Stimulated activated CD4-positive, alpha-beta T cell treated with anti-CD3 and anti-CD28 coated beads, TNF-alpha, amount 100 ng/mL, for 24 hours (primary cell): ENCODE measurements at places on chromosomes 12 and 14.

GRCh38 chr14:29654901-29655550 is 272.6 kb downstream of the PRKD1 start:
- DNase-seq = no peak

DNA sequence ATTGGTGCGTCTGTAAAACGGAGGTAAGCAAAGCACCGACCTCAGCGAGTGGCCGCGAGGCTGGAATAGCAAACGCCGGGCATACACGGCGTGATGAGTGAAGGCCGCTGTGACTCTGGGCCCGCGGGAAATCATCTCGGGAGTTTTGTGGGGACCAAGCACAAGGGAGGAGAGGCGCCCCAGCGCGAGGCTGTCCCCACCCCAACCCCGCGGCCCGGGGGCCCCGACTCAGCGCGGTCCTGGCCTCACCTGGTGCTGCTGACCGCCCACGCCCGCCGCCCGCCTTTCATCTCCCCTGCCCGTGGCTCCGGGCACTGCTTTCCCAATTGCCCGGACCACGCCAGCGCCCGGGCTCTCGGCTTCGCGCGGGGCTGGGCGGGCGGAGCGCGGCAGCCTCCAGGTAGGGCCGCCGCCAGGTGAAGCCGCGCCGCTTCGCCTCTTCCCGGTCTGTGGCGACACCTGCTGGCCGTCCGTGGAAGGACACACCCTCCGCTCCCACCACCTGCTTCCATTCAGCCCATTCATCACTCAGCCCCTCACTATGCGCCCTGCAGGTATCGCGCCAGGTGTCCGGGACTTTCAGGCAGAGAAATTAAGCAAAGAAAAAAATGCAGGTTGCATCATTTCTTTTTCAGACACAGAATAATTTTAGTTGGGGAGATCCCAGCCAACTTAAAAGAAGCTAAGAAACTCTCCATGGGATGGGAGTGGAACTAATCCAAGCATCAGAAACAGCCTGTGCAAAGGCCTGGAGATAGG is 360.4 kb downstream of the MED13L start:
- peak; percentile 48 for DNase-seq

GRCh38 chr12:49920241-49920914 is 16.7 kb upstream of the FAIM2 start:
- DNase-seq = no peak

- DNase-seq = no peak
Measured at GRCh38 chr14:106107703-106108102, 581.3 kb downstream of the TMEM121 start.

DNA sequence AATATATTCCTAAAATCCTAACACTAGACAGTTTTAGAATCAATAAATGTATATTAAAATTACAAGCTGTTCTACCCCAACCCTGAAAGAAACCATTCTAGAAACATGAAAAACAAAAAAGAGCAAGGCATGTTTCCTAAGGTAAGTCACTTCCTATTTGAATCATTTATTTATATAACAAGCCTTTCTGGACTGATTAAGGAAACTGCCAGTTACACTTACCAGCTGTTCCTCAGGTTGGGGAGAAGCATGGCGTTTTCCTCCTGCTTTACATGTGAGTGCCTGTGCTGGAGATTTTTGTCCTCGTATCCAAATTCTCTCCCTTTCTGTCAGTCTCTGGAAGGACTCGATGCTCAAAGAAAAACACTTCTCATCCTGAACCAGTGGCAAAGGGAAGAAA is 183.3 kb downstream of the EFCAB11 start:
- no peak for DNase-seq

DNA sequence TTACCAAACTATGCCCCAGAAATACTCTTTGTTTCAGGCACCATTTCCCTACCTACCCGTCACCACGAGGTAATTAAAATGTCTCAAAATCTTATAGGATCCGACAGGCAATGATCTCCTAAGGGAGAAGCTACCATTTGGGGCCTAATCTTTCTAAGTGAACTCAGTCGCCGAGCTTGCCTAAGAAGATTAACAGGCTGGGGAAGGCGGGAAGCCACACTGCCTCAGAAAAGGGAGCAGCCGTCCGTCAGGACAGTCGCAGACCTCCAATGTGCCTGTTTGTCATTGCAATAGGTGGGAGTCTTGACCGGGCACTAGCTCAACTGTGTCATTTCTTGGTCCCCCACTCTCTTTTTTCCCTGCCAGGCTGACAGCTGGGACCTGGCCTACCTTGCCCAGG is 4.6 kb downstream of the TTC7B start:
- DNase-seq = no peak

- no peak for DNase-seq
Measured at GRCh38 chr12:55877824-55878223, 35.1 kb upstream of the MMP19 start.

DNA sequence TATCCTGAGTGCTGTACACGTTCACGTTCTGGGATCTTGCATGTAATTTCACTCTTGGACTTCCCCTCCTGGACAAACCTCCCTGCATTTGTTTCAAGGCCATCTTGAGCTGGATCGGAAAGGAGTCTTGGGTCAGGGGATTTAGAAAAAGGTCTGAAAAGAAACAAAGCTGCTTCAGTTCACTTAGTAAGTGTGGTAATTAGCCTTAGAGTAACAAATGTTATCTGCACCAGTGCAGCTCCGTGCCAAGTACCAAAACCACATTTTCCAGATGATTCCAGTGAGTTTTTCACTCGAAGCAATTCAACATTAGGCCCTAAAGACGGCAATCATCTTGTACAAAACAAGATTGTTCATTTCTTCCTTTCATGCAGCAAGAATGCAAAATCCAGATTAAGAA is 39.4 kb upstream of the ATXN2 start:
- DNase-seq = no peak

GRCh38 chr12:118617611-118618450 is 241.5 kb downstream of the SUDS3 start:
- no peak for DNase-seq

DNA sequence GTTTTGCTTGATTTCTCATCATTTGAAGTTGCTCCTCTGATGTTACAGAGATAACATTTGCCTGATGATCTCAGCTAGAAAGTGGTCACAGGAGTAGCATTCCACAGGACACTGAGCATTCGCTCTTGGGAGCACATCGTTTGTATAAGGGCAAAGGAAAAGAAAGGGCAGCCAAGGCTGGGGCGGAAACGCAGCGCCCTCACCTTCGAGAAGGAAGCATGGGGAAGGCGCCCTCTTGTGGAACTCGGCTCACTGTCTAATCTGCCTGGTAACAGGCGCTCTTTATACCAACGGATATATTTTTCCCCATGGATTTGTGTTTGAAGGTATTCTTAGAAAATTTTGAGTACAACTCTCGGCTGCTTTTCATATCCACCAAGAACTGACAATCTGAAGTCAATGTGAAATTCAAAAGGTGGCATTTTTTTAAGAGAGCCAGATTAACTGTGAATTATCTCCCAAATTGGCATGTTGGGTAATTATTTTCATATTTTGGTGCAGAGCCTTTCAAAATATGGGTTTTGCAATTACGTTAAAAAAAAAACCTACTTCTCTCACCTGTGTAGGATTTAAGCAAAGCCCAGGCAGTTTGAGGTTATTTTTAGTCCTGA is 172.7 kb downstream of the CAND1 start:
- DNase-seq = peak; percentile 37

DNA sequence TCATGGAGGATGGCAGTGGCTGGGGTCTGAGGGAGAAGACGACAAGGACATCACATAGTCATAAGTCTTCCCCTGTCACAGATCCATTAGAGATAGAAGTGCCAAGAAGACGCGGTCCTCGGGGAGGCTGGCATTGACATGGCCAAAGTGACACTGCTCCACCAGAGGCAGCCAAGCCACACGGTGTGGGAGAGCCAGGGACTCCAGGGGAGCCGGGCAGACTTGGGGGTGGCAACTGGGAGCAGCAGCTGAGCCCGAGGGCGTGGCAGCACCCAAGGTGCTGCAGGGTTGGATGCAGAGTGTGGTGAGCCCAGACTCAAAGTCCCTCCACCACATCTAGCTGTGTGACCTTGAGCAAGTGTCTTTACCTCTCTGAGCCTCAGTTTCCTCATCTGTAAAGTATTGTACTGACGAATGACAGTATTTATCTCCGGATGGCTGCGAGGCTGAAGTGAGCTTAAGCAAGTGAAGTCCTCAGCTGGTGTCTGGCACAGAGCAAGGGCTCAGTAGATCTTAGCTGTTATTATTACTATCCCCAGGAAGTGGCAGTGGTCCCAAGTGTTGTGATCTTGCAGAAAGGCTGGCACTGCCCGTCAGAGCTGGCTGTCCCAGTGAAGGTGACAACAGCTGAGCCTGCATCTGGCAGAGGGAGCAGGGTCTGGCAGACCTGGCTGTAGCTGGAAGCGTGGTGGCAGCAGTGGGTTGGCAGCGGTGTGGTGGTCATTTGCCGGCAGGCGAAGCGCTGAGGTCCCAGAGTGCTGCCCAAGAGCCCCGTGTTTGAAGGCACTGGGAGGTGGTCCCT is 54.9 kb downstream of the ZNF664 start:
- no peak for DNase-seq

DNA sequence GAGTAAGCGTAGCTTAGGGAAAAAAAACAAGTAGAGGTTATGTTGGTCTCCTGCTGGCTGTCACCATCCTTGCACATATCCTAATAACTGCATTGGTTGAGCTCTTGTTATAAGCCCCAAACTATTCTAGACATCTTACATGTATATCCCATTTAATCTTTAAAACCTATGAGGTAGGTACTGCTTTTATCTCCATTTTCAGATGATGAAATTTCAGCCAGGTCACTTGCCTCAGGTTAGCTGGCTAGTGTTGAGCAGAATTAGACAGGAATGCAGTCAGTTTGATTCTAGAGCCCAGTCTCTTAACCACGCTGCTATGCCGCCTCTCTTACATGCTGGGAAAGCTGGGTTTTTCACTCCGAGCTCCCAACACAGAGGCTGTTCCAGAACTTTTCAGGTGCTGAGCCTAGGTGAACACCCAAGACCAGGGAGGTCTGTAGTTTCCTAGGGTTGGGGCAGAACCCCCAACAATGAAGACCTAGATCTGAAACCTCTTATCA is 269.9 kb upstream of the RGS6 start:
- DNase-seq = no peak

DNA sequence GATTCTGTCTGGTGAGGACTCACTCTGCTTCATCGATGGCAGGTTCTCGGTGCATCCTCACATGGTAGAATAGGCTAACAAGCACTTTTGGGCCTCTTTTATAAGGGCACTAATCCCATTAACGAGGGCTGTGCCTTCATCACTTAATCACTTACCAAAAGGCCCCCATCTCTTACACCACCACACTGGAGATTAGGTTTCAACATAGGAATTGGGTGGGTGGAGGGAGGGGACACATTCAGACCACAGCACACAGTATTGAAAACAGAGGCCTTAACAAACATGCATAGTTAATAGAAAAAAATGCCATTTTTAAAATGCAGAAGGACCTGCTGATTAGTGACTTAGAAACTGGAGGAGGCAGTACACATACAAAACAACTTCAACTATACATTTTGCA is 61.6 kb downstream of the SPPL3 start:
- no peak for DNase-seq

DNA sequence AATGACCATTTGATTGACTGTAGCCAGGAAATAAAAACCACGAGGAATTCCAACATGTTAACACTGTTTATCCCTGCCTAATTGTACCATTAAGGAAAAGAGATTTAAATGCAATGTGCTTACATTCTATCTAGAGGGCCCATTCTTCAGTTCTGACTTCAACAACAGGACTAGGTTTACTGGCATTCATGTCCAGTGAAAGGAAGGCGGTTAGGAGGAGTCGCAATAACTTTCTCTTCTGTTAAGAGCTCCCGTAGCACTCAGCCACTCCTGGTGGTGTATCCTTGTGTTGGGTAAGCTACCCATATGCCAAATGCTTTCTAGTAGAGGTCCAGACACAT is 154.7 kb downstream of the STXBP6 start:
- DNase-seq = no peak

GRCh38 chr14:28608443-28608842 is 158.1 kb upstream of the FOXG1 start:
- DNase-seq = no peak

DNA sequence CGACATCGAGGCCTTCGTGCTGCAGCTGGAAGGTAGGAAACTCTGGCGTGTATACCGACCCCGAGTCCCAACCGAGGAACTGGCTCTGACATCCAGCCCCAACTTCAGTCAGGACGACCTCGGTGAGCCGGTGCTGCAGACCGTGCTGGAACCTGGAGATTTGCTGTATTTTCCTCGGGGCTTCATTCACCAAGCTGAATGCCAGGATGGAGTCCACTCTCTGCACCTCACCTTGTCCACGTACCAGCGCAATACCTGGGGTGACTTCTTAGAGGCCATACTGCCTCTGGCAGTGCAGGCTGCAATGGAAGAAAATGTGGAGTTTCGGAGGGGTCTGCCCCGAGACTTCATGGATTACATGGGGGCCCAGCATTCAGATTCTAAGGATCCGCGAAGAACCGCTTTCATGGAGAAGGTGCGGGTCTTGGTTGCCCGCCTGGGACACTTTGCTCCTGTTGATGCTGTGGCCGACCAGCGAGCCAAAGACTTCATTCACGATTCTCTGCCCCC is 1.4 kb downstream of the RIOX1 start:
- no peak for DNase-seq

DNA sequence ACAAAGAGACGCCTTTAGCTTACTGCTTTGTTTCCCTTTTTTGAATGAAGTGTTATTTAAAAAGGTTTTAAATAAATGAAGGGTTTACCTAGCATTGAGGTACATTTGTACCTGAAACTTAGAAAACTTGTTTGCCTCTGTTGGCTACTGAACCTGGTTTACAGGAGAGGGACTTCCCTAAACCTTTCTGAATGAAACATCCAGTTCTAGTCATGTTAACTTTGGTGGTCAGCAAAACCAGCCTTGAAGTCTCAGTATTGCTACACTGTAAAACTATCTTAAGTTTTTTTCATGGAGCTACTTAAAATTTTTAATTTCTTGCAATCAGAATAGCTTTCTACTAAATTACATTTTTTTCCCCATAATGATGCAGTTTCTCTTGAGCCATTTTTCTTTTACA is 38.2 kb downstream of the RASSF8 start:
- no peak for DNase-seq

DNA sequence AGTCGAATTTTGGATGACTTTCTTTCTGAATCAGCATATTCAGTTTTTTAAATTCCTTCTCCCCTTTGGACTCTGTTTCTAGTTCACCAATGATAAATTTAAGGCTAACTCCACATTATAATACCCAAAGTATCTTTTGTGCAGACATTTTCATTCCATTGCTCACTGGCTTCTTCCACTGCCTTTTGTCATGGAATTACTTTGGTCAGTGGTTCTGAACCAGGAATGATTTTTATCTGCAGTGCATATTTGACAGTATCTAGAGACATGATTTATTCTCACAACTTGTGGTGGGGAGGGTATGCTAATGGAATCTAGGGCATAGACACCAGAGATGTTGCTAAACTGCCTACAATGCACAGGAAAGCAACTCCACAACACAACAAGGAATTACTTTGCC is 234.4 kb upstream of the PRKD1 start:
- no peak for DNase-seq

GRCh38 chr12:101653030-101653429 is 44.4 kb upstream of the CHPT1 start:
- no peak for DNase-seq

GRCh38 chr14:74257078-74257940 is 18.1 kb downstream of the VSX2 start:
- DNase-seq = peak; percentile 10

DNA sequence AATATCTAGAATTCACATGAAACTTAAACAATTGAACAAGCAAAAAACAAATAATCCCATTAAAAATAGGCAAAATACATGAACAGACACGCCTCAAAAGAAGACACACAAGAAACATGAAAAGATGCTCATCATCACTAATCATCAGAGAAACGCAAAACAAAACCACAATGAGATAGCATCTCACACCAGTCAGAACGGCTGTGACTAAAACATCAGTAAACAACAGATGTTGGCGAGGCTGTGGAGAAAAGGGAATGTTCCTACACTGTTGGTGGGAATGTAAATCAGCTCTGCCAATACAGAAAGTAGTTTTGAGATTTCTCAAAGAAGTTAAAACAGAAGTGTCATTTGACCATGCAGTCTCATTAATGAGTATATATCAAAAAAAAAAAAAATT is 121.3 kb downstream of the PTPRO start:
- no peak for DNase-seq
